ENCODE measurements at places on chromosomes 1 and 21.

DNA sequence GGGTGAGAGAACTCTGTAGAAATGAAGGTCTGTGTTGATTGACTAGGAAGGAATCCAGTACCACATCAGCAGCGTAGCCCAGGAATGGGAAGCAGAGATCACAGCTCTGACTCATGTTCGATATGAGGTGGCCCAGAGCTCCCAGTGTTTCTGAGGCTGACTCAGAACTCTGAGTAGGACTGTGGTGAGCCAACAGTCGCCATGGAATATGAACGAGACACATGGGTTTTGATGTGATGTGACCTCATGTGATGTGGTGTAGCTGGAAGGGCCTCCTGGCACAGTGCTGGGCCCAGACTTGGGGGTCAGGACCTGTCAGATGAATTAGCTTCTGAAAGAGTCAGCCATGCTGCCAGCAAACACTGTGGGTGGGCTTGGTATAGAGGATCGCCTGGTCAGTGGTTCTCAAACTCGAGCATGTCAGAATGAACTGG is 237.0 kb downstream of the MRPL39 start:
- DNase-seq, result no peak

DNA sequence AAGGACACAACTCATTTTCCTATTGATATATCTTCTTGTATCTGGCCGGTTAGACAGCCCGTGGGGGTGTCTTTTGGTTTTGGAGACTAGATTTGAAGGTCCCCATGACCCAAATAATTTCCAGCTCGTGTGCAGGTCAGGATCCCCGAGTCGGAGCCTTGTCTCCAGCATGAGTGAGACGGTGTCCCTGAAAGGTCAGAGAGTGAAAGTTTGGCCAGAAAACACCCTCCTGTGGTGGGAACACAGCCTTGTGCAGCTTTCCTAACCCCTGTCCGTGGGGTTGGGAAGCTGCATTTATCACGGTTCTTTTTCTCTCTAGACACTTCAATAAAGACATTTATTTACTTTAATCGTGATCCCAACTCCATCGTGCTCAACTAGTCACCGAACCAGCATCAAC is 17.6 kb downstream of the COQ8A start:
- no peak for DNase-seq

DNA sequence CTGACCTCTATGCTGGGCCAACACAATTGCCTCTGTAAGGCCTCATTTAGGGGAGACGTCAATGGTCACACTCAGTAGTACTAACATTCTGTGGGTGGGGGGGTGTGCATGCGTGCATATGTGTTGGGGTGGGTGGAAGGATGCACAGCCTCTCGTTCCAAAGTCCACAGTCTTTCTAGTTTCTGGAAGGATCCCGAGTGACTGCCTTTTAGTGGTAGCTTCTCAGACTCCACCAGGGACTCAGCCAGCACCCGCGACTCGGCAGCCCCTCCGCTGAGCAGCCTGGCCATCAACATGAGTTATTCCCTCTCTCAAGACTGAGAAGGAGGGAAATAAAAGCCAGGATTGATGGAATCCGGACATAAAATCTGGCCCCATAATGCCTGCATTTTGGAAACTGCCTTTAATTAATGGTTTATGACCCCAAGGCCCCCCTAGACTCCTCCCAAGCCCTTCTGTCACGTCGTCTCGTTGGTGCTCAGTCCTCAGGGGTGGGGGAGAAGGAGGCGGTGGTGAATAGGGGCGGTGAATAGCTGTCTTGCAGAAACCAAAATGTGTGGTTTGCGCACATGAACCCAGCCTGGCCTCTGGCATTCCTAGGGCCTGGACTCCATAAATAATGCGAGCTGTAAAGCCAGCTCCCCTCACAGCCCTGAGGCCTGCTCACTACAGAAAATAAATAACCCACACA is 65.1 kb upstream of the TMEM51 start:
- DNase-seq, result peak; percentile 49

- no peak for DNase-seq
Measured at GRCh38 chr1:167158111-167158812, 62.4 kb upstream of the POU2F1 start.

DNA sequence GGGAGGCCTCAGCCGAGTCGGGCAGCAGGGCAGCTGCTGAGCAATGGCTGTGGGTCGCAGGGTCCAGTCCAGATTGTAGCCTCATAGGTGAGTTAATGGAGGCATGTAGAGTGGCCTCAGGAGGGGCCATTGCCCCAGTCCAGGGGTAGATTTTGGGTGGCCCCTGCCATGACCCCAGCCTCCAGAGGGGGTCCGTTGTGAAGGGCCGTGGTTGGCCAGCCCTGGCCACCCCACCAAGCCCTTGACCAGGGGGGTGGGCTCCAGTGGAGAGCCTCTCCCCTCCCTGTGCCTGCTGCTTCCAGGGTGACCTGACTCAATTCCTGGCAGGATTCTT is 26.1 kb downstream of the TRPM2 start:
- no peak for DNase-seq

GRCh38 chr1:159936273-159936904 is 9.0 kb downstream of the IGSF9 start:
- no peak for DNase-seq

GRCh38 chr1:6423321-6423999 is 1.1 kb upstream of the ESPN start:
- no peak for DNase-seq

DNA sequence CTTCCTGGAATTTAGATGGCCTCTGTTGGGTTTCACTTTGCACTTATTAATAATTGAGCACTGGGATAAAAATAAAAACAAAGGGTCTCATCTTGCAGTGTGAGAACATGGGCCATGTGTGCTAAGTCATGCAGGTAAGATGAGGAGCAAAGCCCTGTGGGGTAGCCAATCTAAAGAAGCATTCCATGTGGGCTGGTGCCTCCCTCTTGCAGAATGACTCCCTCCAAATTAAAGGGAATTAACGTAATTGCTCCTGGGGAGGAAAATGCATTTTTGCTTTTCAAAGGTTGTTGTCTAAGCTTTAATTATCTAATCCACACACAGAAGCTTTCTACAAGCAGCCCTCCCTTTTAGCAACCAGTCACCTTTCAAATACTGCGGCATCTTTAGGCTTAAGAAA is 69.8 kb downstream of the CDC14A start:
- DNase-seq, result no peak

DNA sequence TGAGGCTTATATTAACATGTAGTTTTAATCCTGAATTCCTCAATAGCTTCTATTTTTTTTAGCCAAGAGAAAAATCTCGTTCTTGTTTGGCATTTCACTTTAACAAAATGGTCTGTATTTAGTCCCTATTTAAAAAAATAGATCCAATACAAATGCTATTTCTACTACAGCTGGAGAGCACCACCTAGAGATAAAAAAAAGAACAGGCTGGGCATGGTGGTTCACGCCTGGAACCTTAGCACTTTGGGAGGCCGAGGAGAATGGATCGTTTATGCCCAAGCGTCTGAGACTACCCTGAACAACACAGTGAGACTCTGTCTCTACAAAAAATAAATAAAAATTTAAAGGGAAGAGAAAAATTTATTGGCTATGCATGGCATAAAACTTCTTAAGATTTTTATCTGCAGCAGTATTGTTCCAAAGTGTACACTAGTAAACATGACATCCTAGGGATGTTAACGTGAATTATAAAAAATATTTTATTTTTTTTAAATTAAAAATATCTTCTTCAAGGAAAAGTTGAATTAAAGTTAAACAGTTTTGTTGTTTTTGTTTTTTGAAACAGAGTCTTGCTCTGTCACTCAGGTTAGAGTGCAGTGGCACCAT is 4.4 kb downstream of the ST7L start:
- no peak for DNase-seq

DNA sequence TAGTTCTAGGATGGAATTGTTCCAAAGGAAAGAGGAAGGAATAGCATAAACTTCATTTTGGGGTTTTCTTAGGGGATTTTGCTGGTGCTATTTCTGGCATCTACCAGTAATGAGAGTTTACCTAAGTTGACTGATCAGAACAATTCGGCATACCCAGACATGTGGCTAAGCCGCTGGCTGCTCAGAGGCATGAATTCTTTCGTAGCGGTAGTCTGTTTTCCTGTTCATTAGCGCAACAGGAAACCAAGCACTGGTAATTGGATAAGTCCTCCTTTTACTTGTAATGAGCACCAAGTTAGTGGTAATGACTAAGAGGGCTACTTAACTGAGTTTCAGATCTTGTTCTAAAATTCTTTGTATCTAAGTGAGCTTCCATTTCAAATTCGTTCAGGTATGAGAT is 38.6 kb downstream of the C21orf91 start:
- no peak for DNase-seq

DNA sequence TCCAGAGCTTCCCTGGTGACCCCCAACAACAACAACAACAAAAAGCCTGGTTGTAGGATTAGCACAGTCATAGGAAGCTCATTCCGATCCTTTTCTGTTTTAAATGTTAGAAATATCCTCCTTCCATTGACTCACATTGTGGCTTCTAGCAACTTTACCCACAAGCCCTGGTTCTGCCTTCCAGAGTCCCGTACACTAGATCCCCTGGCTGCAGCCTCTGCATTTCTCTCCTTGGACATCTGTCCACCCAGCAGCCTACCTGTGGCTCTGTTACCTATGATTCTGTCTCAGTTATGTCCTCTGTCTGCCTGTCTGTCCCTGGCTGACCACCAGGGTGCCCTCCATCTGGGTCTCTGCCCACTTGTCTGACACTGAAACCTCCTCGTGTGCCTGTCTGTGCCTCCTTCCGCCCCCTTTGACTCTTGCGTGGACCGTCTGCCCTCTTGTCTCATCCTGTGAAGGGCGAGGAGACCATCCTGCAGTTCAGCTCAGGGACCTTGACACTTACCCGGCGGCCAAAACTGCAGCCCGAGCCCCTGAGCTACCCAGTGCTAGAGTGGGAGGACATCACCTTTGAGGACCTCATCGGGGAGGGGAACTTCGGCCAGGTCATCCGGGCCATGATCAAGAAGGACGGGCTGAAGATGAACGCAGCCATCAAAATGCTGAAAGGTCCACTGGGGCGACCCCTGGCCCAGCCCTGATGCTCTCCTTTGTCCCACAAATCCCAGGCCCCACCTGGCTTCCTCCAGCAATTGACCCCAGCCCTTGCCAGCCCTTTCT is 16.1 kb downstream of the TIE1 start:
- no peak for DNase-seq

DNA sequence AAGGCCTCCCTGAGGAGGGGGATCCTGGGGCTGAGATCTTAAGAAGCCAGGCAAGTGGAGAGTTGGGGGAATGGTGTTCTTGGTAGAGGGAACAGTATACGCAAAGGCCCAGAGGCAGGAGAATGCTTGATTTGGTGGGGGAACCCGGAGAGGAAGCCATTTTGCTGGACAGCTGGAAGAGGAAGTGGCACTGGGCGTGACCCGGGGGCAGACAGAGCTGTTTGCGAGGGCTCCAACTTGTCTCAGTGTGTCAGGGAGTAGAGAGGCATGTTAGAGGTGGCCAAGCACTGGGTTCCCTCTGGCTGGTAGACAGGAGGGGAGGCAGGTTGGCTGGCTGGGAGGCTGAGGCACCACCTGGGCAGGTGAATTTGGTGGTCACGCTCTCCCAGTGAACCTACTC is 96.3 kb upstream of the ACTL8 start:
- DNase-seq, result no peak

DNA sequence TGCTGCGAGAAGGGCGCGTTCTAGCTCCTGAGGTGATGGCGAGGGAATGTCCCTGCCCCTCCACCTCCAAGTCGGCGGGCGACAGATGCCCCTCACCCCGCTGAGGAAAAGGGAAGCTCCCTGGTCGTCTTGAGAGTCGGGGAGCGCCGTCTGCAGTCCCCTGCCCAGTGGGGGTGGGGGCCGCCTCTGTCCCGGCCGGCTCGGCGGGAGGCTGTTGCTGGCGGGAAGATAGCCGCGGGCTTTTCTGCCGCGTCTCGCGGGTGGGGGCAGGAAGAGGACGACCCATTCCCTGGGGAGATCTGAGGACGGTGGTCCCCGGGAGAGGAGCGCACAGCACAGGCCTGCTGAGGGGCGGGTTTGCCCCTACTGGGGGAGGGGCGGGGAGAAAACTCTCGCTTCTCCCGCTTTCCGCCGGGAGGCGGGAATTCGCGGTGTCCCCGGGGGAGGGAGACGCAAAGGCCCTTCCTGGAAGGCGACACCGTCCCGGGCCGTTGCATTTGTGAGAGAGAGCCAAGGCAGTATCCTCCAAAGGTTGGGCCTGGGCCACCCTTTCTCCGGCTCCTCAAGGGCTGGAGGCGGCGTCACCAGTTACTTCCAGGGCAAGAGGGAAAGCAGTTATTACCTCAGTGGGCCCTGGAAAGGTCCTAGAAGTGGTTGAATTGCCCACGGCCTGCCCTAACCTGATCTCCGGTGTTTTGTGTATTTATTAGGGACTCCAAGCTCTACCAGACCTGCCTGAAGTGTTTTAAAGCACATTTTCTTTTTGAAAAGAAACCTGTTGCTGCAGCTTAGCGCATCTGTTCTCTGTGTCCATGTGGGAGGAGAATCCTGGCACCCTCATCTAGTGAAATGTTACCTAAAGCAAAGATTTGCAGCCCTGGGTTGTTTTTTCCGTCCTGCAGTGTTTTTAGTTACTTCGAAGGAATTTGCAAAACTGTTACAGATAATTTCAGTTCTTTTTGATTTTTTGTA is 648 bp downstream of the S100PBP start:
- no peak for DNase-seq

Measured in BJ (cell line).